Stimulated activated CD4-positive, alpha-beta T cell treated with anti-CD3 and anti-CD28 coated beads, Interleukin-15, amount 100 ng/mL, for 1 hour (primary cell): ENCODE measurements at places on chromosomes 6 and 20.

- DNase-seq = no peak
These were observed 134.9 kb downstream of the KLHL32 start for GRCh38 chr6:97059473-97059872.

DNA sequence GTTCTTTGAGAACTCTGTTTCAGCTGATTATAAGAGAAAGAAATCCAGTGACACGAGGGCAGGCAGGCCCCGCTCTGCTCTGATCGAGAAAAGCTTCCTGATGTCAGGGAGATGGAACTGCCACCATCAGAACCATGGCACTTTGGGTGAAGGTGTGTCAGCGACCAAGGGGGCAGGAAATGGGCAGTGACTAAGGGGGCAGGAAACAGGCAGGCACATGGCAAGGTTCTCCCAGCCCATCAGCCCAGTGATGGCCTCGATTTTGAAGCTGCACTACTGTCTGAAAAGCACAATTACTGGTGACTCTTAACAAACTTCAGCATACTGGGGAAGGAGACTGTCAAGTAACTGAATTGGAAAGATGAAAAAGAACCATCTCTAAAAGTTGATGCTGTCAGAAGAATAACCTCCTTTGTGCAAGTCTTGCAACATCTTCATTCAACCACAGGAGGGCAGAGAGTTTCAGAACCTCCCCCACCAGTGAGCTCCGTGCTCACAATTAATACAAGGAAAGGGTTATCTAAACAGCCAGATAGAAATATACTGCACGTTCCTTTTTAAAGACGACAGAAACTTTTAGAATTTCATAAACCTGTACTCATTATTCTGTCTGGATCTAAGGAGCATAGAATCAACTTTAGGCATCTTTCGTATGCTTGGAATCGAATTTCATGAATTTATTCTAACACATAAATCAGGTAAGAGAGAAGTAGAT is 39.1 kb downstream of the TMX4 start:
- no peak for DNase-seq

DNA sequence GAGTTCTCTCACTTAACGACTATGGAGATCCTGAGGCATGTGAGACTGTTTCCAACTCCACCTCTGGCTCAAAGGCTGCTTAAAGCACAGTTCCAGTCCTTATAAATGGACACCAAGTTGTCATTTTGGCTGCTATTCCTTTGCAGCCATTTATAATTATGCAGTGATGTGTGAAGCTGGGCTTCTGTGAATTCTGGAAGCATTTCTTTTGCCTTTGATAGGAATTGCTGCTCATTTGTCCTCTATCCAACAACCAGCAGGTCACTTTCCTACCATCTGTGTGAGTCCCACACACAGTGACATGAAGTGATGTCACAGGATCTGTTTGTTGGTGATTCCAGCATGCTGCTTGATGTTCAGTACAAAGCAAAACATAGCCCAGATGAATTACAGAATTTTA is 28.5 kb upstream of the EFHC1 start:
- no peak for DNase-seq

- DNase-seq = no peak
These were observed 563 bp downstream of the MGME1 start for GRCh38 chr20:17969278-17969883.

- DNase-seq = no peak
These were observed 28.5 kb upstream of the HLA-DRB5 start for GRCh38 chr6:32558426-32559057.
